ENCODE measurements at places on chromosomes 6 and 20. TPM values are rescaled to one million over a fixed set of nuclear protein-coding genes. Genes with fewer than 3 reads are reported as not detected.

The PNPLA1 gene
- not detected for total RNA-seq

The SIGLEC1 gene
- 0.76 TPM for total RNA-seq

- no peaks in the 10 kb centered on the region for H3K27me3 ChIP-seq
- no peak overlapping the region for H3K4me3 ChIP-seq
- no peak overlapping the region for H3K27ac ChIP-seq
Observed at GRCh38 chr20:41086402-41087324, 50.7 kb upstream of the PLCG1 start.

GRCh38 chr6:52558266-52559000 is 18.4 kb downstream of the TRAM2 start:
- H3K4me3 ChIP-seq, result no peak overlapping the region
- no peak overlapping the region for H3K27ac ChIP-seq
- no peaks in the 10 kb centered on the region for H3K36me3 ChIP-seq
- no peaks in the 10 kb centered on the region for H3K27me3 ChIP-seq

DNA sequence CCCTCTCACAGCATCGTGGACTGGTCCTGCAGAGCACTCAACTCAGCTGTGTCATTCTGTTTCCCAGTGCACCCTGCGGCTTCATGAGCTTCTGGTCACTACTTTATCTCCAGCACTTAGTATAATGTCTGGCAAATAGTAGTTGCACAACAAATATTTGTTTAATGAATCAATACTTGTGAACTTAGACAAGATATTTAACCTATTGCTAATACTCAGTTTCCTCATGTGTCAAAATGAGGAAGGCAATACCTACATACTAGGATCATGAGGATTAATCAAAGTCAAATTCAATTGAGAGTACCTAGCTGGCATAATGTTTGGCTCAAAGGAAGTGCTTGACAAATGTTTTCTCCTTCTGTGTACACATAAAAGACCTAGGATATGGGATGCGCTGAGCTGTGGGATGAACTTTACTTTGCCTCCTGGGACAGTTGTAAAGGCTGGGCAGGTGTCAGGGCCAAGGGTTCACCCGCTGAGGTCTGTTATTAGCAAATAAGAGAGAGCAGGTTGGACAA is 86.3 kb downstream of the FNDC1 start:
- H3K4me3 ChIP-seq, result no peak overlapping the region
- no peak for DNase-seq
- H3K27me3 ChIP-seq, result no peaks in the 10 kb centered on the region
- H3K27ac ChIP-seq, result no peak overlapping the region
- H3K4me1 ChIP-seq, result no peaks in the 10 kb centered on the region

DNA sequence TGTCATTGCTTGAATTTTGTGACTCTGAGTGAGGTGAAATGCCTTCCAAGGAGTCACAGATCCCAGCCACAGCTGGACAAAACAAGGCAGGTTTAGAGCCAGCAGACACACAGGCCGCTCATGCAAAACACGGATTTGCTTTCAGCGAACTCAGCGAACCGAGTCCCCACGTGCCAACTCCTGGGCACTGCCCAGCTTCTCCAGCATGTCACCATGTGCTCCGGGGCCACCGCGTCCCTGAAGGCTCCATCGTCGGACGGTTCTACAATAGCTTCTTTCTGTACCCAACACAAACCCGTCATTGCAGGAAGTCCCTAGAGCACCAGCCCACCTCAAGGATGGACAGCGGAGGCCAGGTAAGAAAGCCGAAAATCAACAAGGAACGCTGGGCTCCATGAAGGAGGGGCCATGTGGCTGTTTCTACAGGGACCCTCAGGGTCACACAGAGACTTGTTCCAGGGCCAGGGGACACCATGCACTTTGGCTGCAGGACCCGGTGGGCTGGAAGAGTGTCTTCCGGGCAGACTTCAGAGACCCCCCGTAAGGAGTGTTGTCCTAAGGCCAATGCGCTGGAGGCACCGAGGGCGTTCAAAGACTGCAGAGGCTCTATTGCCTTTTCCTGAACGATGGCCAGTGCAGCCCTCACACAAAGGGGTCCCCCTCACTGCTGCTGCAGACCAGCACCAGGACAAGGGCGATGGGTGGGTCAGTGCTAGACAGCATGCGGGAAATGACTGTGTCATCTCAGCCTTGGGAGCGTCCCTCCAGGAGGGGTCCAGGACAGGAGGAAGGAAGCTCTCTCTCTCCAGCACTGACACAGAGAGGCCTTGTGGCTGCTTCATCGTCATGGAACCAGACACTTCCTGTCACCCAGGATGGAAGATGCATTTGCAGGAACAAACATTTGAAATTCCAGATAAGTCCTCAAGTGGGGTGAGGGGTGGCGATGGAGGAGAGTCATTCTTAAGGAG is 19.8 kb downstream of the DACT2 start:
- H3K27me3 ChIP-seq, result no peaks in the 10 kb centered on the region
- H3K36me3 ChIP-seq, result no peaks in the 10 kb centered on the region
- DNase-seq, result no peak
- no peak overlapping the region for H3K27ac ChIP-seq
- H3K4me3 ChIP-seq, result no peak overlapping the region
- peaks cover 3% of the 10 kb centered on the region for H3K4me1 ChIP-seq

GRCh38 chr6:169224185-169224695 is 29.4 kb downstream of the THBS2 start:
- H3K4me3 ChIP-seq, result no peak overlapping the region
- no peak for DNase-seq
- H3K27me3 ChIP-seq, result no peaks in the 10 kb centered on the region

GRCh38 chr20:33790566-33790965 is 20.6 kb upstream of the CHMP4B start:
- no peak overlapping the region for H3K4me3 ChIP-seq
- H3K27ac ChIP-seq, result peak overlapping the region; percentile 74
- DNase-seq, result peak; percentile 67
- H3K4me1 ChIP-seq, result peaks cover 31% of the 10 kb centered on the region
- H3K36me3 ChIP-seq, result no peaks in the 10 kb centered on the region
- no peaks in the 10 kb centered on the region for H3K27me3 ChIP-seq

DNA sequence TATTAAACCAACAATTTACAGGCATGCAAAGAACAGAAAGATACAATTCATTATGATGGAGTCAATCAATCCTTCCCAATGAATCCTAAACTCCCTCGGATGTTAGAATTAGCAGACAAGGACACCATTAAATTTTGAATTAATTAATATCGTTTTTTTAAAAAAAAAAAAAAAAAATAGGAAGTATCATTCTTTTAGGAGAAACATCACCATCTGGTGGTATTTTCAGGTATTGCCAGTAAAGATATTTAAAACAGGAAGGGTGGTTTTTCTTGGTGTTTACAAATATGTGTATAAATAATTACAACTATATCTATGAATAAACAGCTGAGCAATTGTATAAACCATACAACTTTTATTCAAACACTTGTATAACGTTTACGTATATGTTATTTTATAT is 564.4 kb downstream of the HAO1 start:
- H3K27ac ChIP-seq, result no peak overlapping the region
- H3K4me3 ChIP-seq, result no peak overlapping the region
- H3K4me1 ChIP-seq, result no peaks in the 10 kb centered on the region
- DNase-seq, result no peak

DNA sequence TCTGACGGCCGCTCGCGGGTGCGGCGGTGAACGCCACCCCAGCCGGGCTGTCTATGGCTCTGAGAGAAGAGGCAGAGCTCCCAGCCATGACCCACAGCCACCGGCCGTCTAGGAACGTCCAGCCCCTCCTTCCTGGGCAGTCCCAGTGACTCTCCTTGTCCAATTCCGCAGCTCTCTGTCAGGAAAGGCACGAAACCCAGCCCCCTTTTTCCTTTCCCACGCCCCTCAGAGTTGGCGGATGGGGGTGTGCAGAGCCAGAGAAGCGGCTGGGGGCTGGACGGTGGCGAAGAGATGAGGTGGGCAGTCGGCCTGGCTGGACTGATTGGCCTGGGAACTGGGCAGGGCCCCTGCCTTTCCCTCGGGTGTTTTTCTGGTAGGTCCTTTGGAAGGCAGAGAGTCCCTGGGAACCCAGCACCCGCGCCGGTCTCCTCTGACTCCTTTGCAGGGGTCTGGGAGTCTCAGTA is 1.5 kb downstream of the EBF4 start:
- H3K4me3 ChIP-seq, result peak overlapping the region; percentile 50
- no peaks in the 10 kb centered on the region for H3K36me3 ChIP-seq
- no peak for DNase-seq
- no peaks in the 10 kb centered on the region for H3K27me3 ChIP-seq

- no peaks in the 10 kb centered on the region for H3K36me3 ChIP-seq
- H3K27ac ChIP-seq, result no peak overlapping the region
- DNase-seq, result no peak
- no peak overlapping the region for H3K4me3 ChIP-seq
Observed at GRCh38 chr6:133055441-133055966, 185.7 kb upstream of the EYA4 start.

- no peak for DNase-seq
- no peak overlapping the region for H3K27ac ChIP-seq
- no peaks in the 10 kb centered on the region for H3K36me3 ChIP-seq
- no peak overlapping the region for H3K4me3 ChIP-seq
Observed at GRCh38 chr6:163469459-163469985, 55.0 kb downstream of the QKI start.

DNA sequence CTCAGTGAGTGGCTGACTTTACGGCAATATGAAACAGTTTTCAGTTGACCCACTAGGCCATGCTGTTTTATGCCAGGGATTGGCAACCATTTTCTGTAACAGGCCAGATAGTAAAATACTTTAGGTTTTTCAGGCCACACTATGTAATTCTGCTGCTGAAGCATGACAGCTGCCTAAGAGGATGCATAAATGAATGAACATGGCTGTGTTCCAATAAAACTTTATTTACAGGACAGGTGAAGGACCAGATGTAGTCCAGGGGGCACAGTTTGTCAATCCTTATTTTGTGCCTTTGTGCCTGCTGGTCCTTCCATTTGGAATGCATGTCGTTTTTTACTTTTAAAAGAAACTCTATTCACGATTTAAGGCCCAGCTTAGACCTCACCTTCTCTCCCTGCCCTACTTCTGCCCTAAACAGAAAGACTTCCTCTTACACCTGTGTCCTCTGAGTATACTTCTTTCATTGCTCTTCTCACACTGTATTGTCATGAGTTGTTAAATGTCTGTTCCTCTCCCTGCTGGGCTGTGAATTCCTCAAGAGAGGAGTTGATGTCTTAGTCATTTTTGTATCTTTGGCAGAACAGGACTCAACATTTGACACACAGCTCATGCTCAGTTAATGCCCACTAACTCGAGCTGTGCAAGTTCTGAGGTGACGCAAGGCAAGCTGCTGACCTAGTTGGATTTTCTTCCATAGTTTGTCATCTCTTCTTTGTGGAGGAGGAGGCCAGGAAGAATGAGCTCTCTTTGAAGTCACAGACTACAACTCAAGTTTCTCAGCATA is 90.1 kb upstream of the MAP7 start:
- H3K27ac ChIP-seq, result no peak overlapping the region
- DNase-seq, result no peak
- H3K4me1 ChIP-seq, result no peaks in the 10 kb centered on the region

GRCh38 chr6:100462706-100463629 is 1.8 kb downstream of the SIM1 start:
- peak overlapping the region; percentile 94 for H3K27ac ChIP-seq
- no peaks in the 10 kb centered on the region for H3K36me3 ChIP-seq
- H3K4me1 ChIP-seq, result no peaks in the 10 kb centered on the region
- no peak overlapping the region for H3K4me3 ChIP-seq

DNA sequence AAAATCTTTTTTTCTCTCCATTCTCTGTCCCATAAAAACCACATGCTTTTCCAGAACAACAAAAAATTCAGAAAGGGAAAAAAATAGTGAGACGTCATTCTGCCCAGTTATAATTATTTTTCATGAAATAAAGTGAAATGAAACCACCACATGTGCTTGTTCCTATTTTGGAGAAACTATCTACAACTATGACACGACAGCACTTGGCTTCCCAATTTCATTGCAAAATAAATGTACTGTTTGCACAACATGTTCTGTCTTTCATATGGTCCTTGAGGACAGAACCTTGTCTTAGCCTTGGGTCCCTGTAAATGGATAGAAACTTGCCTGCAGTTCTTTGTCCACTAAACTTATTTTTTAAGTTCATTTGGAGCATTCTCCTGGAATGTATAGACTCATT is 5.6 kb upstream of the MAN1A1 start:
- no peaks in the 10 kb centered on the region for H3K36me3 ChIP-seq
- no peak for DNase-seq
- H3K4me3 ChIP-seq, result no peak overlapping the region
- peaks cover 14% of the 10 kb centered on the region for H3K4me1 ChIP-seq

- no peak overlapping the region for H3K27ac ChIP-seq
- DNase-seq, result no peak
- no peak overlapping the region for H3K4me3 ChIP-seq
Observed at GRCh38 chr20:50405915-50406609, 104.1 kb upstream of the PTPN1 start.
